ENCODE measurements at places on chromosomes 4 and X.

DNA sequence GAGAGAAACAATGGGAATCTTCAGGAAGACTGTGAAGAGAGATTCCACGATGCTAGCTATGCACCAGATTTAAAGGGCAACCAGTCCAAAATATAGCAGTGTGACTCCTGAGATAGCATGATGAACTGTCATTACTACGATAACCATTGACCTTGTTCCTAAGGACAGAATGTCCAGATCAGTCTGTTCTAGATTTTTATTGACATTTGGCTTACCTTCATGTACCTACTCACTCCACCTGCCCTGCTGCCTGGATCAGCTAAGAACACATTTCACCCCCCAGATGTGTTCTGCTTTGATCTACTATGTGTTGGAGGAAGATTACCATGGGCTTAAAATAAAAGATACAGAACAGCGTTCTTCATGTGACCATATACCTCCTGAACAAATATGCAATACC is 50.1 kb downstream of the ELF2 start:
- no peak for DNase-seq

DNA sequence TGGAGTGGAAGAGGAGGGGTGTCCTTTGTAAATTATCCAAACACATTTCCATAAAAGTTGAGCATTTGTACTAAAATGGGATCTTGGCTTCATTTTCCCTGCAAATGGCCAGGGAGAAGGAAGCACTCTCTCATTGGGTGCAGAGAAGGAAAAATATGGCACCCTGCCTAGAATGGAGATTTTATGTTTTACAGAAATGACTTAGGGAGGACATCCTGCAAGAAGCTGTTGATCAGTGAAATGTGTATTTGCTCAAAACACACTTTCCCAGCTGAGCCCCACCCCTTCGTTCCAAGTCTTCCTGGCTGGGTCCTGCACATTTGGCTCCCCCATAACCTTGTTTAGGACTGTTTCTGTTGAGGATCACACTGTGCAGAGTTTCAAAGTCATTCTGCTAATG is 213.5 kb upstream of the TAPT1 start:
- no peak for DNase-seq

GRCh38 chr4:91222014-91222413 is 1081.8 kb upstream of the GRID2 start:
- DNase-seq: no peak

GRCh38 chr4:106299977-106300376 is 16.0 kb downstream of the TBCK start:
- no peak for DNase-seq

DNA sequence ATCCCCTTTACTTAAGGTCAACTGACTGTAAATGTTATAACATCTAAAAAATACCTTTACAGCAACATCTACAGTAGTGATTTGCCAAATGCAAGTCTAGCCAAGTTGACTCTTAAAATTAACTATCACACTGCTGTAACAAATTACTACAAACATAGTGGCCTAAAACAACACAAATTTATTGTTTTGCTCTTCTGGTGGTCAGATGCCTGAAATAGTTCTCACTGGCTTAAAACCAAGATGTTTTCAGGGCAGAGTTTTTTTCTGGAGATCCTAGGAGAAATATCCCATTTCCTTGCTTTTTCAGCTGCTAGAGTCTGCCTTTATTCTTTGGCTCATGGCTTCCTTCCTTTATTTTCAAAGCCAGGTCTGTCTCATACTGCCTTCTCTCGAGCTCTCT is 120.5 kb downstream of the ADGRL3 start:
- DNase-seq: no peak

DNA sequence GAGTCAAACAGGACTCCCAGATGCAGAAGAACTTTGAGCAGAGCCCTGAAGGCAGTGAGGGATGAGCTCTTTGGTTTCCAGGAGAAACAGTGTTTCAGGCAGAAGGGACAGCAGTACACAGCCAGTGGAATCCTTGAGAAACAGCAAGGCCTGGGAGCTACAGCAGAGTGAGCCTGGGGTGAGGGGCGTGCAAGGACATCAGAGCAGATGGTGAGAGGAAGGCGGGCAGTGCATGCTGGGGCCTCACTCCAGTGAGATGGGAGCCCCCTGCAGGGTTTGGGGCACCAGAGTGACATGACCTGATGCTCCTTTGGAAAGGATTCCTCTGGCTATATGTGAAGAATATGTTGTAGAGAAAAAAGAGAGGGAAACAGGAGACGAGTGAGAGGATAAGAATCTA is 98.1 kb upstream of the EGFL6 start:
- no peak for DNase-seq

- DNase-seq: no peak
Measured at GRCh38 chr4:152534541-152535359, 1.1 kb downstream of the FBXW7 start.

DNA sequence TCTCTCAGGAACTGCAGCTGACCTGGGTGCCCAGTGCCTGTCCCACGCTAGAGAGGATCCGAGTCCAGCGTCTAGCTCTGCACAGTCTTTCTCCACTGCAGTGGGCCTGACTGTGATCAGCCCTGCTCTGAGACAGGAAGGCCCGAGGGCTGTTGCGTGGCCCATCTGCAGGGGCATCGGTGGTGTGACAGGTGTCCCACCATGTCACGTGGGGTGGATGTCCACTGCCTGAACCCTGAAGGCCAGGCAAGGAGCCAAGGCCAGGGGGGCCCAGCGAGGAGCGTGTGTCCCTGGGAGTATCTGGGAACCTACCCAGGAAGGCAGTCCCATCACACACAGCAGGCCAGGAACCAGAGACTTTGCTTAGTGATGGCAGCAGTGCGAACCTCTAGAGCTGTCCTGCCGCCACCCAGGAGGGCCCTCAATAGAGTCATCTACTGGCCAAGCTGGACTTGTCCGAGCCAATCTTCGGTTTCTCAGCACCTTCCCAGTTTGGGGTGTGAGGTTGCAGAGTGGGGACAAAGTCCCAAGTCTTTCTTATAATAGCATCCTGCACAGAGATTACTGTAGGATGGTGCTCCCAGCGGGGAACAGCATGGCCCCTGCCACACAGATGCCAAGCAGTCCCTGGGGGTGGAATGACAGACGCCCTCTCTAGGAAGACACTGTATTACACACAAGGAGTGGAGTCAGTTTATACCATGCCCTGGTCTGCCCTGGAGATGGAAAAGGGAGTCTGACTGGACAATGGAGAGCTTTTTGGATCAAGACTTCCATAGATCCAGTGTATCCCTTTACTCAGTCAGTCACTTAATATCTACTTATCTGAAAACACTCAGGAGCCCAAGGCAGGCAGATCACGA is 38.3 kb downstream of the DCTD start:
- no peak for DNase-seq

DNA sequence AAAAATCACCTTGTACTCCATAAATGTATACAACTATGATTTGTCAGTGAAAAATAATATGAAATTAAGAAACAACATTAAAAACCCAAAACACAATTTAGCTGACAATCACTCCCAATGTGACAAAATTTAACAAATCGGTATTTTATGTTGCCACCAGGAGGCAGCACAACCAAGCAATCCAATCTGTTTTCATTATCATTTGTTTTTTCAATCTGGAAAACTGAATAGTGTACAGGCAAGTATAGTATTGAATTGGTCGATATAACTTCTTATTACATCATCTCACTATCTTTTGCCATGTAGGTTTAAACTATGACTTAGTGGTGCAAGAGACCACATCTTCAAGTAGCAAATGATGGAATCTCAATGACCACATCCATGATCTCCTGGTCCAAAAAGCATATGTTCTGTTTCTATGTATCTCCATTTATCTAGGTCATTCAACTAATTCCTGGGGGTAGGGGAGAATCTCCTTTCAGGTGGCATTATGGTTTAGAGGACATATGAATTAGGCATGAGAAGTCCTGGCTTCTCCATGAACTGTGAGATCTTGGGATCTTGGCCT is 112.9 kb upstream of the AGA start:
- no peak for DNase-seq

GRCh38 chr4:183448436-183448835 is 4.0 kb downstream of the CDKN2AIP start:
- DNase-seq: no peak

- DNase-seq: no peak
Measured at GRCh38 chr4:185513489-185514181, 21.7 kb downstream of the PDLIM3 start.

DNA sequence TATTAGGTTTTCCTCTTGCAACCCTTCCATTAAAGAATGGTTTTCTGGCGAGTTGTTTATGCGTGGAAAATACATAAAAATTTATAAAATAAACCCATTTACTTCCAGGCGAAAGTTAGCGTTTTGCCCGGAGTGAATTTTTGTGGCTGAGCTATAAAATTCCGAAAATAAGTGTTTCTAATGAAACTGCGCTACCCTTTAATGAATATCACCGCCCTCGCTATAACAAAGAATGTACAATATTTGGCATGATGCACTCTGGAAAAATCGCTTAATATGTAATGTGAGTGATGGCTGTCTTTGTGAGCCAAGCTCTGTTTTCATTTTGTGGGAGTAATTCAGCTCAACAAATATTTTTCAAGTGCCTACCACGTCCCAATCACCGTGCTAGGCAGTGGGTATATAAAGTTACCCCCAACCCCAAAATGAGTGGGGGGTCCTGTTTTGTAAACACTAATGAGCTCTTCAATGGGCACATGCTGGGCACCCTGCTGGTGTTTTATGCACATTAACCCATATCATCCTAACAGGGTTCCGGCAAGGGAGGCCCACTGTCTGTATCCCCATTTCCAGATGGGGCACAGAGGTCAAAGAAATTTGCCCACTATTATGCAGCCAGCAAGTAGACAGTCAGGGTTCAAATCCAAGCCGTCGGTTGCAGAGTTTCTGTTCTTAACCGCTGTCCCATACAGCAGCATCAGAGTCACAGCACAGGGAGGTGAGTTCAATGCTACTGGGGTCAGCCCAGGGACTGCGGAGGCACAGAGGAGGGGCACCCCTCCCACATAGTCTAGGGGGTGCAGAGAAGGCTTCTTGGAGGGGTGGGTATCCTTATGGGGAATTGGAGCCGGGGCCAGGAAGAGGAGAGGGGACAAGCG is 65.7 kb upstream of the STX18 start:
- DNase-seq: no peak

GRCh38 chr4:167779864-167780263 is 312.5 kb upstream of the ANXA10 start:
- DNase-seq: no peak

GRCh38 chrX:40866893-40867292 is 131.6 kb upstream of the MED14 start:
- no peak for DNase-seq

- no peak for DNase-seq
Measured at GRCh38 chr4:78621395-78621794, 69.8 kb downstream of the ANXA3 start.

DNA sequence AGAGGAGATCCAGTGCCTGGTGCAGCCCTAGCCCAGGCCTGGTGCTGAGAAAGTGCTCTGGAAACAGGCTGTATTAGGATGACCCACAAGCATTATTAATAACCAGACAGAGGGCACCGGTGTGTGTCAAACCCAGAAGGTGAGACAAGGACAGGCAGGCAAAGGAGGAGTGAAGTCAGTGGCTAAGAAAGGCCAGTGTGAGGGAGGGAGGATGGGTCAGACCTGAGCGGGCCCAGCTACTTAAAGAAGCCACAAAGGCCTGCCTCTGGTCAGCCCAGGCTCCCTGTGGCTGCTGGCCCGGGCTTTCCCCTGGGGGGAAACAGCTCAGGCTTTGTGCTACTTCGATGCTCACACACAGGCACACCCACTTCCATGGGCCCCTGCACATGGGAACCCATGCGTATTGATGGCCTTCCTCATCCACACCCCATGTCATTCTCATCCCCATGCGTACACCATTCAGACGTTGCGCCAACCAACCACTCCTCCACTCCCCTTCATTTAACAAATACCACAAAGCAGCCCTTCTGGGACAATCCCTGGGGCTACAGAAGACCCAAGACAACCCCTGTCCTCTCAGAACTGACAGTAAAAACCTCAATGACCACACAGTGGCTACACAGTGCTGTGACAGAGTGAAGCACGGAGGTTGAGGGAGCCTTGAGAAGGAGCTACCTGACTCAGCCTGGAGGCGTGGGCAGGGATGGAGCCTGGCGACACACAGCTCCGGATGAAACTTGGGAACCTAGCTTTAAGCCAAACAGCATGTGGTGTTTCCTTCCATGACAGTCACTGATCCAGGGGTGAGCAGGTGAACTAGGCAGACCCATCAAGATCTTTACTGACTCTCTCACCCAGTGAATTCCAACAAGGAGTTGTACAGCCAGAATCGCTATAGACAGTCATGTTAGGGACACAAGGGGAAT is 24.9 kb upstream of the MTM1 start:
- no peak for DNase-seq

DNA sequence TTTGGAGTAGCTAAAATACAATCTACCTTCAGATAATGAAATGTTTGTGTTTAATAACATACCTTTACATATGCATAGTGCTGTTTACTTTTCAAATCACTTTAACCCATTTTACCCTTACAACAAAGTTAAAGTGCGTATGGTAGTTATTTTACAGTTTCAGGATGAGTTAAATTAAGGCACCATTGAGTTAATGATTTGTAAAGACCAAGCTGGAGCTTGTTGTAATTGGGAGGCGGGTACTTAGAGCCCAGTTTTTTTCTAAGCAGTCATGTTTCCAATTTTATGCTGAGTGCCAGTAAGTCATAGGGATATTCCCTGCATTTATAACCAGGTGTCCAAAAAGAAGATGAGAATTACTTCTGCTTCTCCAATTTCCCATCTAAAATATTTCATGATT is 84.2 kb upstream of the NRK start:
- DNase-seq: no peak

DNA sequence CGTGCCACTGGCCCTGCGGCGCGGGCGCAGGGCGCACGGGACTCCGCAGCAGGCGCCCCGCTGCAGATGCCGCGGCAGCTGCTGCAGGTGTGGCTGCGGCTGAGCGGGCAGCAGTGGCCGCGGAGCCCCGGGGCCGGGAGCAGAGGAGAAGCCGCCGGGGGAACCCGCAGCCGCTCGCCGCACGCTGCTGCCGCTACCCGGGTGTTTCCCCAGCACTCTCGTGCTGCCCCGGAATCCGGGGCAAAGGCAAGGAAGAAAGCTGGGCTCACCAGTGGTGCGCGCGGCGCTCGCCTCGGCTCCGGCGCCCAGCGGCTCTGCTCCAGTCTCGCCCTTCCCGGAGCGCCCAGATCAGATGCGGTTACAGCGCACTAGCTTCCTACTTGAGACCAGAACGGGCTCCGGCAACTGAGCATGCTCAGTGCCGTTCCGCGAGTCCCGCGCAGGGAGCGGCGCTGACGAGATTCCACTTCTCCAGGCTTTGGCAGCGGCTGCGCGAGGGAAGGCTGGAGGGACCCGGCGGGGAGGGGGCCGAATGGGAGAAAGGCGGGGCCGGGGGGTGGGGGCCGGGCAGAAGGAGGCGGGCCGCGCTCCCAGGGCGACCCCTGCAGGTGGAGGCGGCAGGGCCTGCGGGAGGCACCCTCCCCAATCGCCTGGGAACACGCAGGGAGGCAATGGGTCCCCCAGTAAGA is at the start of gene APBB2:
TSS of gene APBB2 (minus strand) at position 407 of the 689 bp plus-strand sequence. CDS start 181,288 bp downstream, outside the sequence.
- DNase-seq: peak; percentile 97
